ENCODE measurements at places on chromosomes 11 and 22.
A peak's percentile ranks its signal among the peaks of the same experiment; 100 is the strongest.

- no peak for DNase-seq
These were observed 170.3 kb upstream of the ZBED5 start for GRCh38 chr11:11028017-11028692.

GRCh38 chr11:19867064-19867463, 154.4 kb downstream of the NAV2 start:
- no peak for DNase-seq

GRCh38 chr11:4636962-4637661, at the start of gene OR51D1:
Gene OR51D1 (plus strand): TSS chr11:4637477. CDS start chr11:4639791, 2,314 bp downstream.
- peak; percentile 71 for DNase-seq

- DNase-seq, result no peak
These were observed 27.2 kb upstream of the KIRREL3 start for GRCh38 chr11:127027789-127028188.

- no peak for DNase-seq
These were observed 10.4 kb upstream of the MRPL17 start for GRCh38 chr11:6693342-6694228.

GRCh38 chr11:134384406-134384805, 27.6 kb downstream of the B3GAT1 start:
- DNase-seq, result no peak

DNA sequence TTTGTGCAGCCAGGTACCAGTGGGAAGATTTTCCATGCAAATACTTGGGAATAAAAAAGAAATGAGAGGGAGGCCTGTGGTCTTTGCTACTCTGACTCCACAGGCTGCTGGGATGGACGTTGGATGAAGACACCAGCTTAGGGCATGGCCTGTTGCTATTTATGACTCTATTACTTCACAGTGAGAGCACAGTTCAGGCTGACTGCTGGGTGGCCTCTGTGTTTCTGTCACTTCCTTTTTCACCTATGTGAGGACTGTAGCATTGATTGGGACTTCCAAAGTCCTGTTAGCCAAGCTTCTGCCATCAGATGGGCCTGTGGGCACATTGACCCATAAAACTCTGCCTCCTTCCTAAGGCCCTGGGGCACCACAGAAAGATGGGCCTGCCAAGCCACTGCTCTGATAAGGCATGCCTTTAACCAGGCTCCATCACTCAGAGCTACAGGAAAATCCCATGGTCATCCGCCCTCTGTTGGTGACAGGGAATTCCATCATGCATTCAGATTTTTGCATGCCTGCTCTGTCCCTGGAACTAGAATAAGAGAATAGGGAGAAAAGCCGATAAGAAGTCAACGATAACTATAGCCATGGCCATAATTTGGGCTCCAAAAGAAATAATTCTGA, 64.6 kb downstream of the KCNJ1 start:
- no peak for DNase-seq

- peak; percentile 86 for DNase-seq
These were observed 101.2 kb downstream of the BCR start for GRCh38 chr22:23281406-23282088.

- DNase-seq, result no peak
These were observed 119.3 kb downstream of the ABTB2 start for GRCh38 chr11:34238533-34238932.

DNA sequence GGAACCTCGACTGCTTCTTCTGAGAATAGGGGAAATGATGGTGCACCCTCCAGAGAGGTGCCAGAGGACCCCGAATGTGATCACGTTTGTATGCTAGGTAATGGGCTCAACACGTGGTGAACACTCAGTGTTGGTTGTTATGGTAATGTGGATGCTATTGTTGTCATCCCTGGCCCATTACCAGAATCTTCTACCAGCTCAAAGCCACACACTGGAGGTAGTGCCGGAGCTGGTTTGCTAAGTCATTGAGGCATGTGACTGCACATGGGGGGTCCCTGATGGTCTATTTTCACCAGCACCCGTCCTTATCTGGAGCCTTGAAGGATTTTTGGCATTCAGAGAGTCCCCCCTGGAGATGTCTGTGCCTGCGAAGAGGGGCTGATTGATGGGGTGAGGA, 119.1 kb upstream of the CD82 start:
- DNase-seq, result no peak

- DNase-seq, result no peak
These were observed 194 bp downstream of the DRD4 start for GRCh38 chr11:637333-637592.

DNA sequence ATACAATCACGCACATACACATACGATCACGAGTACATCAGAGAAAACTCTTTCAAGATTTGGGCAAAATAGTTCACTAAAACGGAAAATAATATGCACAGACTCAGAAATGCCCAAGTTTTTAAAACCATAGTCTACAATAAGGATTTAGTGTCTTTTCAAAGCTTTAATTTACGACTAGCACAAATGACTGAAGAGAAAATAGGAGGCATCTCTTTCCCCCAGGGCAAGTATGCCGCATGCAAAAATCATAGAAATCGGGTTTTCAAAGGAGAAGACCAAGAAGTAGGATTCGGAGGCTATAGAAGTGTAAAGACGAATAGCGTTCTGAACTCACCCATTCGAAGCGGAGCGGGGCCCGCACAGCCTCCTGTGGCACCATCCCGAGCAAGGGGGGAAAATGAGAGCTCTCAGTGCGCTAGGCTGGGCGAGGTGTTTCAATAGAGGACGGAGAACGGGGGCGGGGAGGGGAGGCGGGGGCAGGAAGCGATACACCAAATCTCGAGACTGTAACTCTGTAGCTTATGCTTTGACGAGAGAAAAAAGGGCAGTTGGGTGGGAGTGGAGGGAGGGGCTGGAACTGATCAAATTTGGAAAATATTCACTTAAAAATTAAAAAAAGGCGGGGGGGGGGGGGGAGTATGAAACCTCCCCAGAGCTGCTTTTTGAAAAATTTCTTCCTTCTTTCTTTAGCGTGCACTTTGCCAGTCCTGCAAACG, 15.8 kb downstream of the BLID start:
- peak; percentile 92 for DNase-seq

- DNase-seq, result no peak
These were observed 10.5 kb upstream of the C11orf24 start for GRCh38 chr11:68282141-68282860.

GRCh38 chr11:65172600-65172999, 2.6 kb downstream of the SPDYC start:
- DNase-seq, result no peak

- DNase-seq, result no peak
These were observed 131.8 kb downstream of the UVRAG start for GRCh38 chr11:75946531-75947530.

DNA sequence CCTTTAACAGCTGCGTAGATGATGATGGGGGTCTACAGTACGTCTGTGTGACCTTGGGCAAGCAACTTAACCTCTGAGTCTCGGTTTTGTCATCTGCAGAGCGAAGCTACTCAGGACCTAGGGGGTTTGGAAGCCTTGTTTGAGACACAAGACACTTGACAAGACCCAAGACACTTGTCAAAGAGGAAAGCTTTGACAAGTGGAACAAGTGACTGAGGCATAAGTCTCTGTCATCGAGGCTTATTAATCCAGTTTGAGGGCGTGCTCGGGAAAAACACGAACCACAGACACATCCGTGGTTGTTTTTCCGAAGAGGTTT, 732 bp upstream of the PC start:
- no peak for DNase-seq

- DNase-seq, result no peak
These were observed 883.3 kb downstream of the NTM start for GRCh38 chr11:132253469-132254264.

DNA sequence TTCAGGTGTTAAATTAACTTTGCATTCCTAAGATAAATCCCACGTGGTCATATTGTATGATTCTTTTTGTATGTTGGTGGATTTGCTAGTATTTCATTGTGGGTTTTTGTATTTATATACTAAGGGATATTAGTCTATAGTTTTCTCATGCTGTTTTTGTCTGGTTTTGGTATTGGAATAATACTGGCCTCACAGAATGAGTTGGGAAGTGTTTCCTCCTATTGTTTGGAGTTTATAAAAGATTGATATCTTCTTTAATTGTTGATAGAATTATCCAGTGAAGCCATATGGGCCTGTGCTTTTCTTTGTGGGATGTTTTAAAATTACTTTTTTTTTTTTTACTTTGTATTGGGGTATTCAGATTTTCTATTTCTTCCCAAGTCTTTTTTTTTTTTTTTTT, 59.8 kb downstream of the QSER1 start:
- no peak for DNase-seq

- no peak for DNase-seq
These were observed 58.3 kb downstream of the CD44 start for GRCh38 chr11:35197292-35197691.

- DNase-seq, result no peak
These were observed 21.6 kb downstream of the APOL5 start for GRCh38 chr22:35739076-35739930.

DNA sequence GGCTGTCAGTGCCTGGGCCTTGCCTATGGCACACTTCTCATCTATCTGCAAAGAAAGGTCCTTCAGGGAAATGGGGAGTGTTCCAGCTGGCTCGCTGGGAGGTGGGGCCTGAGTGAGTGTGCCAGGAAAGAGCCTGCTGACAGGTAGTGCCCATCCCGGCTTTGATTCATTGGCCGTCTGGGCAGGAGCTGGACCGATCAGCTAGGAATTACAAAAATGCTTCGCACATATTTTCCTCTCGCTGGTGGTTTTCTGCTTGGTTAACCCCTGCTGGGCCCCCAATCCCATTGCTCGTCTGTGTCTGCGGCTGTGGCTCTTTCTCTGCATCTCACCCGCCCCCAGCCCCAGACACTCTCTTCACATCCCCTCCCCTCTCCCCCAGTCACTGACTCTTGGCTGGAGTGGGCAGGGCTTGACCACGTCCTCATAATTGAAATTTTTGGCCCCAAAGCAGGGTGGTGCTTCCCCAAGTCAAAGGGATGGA, 10.8 kb downstream of the LIF start:
- DNase-seq, result peak; percentile 70

- no peak for DNase-seq
These were observed 1.1 kb downstream of the CHADL start for GRCh38 chr22:41239443-41240128.

- no peak for DNase-seq
These were observed 256.8 kb downstream of the INSC start for GRCh38 chr11:15371533-15371932.

DNA sequence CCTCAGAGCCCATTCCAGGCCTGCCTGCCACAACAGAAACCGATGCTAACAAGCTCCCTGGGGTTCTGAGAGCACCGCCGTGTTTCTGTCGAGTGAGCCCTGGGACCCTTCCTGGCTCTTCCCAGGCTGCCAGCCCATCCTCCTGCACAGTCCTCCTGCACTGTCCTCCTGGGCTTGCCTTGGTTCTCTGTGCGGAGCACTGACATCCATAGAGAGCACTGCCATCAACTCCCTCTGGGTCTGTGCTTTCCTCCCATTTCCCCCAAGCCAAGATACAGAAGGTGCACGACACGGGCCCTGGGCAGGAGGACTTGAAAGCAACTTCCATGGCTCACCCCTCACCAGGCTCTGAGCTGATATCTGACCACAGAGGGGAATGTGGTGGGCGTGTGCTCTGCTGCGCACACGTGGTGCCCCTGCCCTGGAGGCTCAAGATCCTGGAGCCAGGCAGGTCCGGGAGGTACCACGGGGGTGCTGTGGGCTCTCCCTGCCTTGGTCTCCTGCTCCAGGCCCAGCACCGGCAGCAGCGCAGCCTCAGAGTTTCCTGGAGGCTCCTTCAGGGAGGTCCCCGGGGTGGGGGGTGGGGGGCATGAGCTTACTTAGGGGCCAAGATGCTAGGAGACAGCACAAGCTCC, 304.2 kb downstream of the BRD1 start:
- no peak for DNase-seq

- DNase-seq, result peak; percentile 52
These were observed 2.9 kb upstream of the KIRREL3 start for GRCh38 chr11:127003260-127003981.

DNA sequence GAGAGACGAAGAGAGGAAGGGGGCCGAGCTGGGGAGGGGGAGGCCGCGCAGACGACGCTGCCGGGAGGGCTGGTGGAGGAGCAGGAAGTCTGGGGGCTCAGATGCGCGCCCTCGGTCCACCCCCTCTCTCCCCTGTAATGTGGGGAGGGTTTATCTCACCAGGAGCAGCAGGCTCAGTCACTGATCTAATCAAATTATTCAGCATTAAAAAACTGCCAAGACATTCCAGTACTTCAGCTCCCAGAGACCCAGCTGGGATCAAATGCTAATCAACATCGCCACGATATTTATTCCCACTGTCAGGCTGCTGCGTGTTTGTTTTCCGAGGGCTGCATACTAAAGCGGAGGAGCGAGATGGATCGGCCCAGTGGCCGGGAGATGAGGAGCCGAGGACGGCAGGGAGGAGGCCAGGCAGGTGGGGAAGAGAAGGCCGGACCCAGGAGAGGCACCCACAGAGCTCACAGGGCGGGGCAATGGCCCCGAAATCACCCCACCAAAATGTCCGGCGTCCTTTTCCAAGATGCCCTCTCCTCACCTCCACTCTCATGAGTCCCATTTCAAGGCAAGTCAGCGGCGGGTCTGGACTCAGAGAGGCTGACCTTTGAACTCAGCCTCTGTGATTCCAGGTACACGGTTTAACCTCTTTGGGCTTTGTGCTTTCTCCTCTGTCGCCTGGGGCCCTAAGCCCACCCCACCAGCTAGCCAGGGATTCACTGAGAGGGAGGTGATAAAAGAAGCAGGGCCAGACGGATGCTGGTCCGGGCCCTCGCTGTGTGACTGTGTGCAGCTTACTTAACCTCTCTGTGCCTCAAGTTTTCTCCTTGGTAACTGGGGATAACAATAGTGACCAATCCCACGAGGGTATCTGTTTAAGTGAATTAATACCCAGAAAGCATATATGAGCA, 502.1 kb downstream of the MN1 start:
- DNase-seq, result peak; percentile 55

- DNase-seq, result no peak
These were observed 196.9 kb downstream of the ADAMTS15 start for GRCh38 chr11:130645164-130645842.
